ENCODE measurements at places on chromosomes 1 and 21.

DNA sequence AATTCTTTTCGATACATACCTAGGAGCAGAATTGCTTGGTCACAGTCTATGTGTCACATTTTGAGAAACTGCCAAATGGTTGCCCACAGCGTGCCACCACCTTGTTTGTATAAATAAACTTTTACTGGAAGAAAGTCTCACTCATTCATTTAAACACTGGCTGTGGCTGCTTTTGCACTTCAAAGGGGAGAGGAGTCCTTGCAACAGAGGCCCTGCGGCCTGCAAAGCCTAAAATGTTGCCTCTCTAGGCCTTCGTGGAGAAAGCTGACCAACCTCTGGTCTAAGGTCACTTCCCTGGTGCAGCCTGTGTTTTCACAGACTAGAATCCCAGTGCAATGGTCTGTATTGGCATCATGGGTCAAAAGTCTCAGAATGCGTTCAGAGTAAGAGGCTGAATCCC, 8.3 kb downstream of the RIPK4 start:
- no peak for DNase-seq

- no peak for DNase-seq
Measured at GRCh38 chr1:183869664-183870063, 64.7 kb downstream of the RGL1 start.

GRCh38 chr1:187744665-187745064, 915.9 kb downstream of the PLA2G4A start:
- no peak for DNase-seq

DNA sequence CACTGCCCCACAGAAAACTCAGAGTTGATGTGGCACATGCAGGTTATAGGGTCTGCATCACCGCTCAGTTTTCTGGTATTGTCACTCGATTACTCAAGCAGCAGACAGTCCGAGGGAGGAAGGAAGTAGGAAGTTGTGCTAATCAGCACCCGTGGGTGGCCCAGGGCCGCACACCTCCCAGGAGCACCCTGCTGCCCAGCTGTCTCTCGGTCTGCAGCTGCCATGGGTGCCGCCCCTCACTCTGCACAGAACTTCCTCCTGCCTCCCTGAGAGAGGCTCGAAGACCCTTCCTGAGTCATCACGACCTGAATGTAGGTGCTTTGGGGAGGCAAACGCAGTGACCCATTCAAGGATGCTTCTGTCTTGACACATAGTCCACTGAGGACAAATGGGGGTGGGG, 4.2 kb upstream of the TFF3 start:
- DNase-seq, result no peak

GRCh38 chr21:37555672-37556261, 189.2 kb downstream of the DYRK1A start:
- no peak for DNase-seq

DNA sequence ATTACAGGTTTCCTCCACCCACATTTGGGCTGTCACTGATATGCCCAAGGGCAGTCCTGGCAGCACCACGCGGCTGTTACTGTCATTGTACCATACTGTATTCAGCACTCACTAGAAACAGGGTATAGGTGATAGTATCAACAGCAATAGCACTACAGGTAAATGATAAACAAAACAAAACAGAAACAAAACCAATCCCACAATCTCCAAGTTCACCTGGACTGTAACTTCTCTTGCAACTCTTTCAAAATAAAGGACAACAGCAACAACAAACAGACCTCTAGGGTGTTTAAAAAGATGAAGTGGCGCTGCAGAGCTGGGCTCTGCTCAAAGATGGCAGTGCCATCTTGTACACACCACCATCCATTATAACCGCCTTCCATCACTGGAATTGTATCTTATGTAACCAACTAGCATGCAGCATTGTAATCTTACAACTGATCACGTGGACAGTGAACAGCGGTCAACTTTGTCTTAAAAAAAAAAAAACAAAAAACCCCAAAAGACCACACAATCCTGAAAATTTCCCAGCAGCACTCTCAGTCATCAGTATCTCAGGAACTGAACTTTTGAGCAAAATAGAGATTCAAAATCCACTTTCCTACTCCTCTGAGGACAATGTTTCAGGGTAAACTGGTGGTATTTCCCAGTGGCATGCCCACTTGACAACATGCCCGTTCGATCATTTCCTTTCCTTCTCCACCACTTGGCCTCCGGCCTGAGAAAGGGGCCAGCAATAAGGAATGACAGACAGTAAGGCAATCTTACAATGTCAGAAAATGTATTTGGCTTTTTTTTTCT, 3.8 kb downstream of the IRF2BP2 start:
- DNase-seq, result no peak

DNA sequence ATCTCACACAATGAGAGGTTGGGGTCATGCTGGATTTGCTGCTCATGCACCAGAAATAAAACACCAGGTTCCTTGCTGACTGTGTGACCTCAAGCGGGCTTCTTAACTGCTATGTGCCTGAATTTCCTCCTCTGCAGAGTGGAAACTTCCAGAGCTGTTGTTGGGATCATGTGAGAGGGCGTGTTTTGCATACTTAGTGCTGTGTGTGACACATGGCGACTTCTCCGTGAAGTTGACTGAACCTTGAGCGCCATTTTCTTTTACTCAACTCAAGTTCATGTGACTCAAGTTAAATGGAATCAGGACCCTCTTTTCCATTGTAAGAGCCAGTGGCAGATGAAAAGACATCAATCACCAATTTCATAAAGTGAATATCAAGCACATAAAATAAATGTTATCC, 224.0 kb downstream of the KIF26B start:
- no peak for DNase-seq

All from urinary bladder (tissue), 4 donors.